ENCODE measurements at places on chromosomes 2 and 18.

DNA sequence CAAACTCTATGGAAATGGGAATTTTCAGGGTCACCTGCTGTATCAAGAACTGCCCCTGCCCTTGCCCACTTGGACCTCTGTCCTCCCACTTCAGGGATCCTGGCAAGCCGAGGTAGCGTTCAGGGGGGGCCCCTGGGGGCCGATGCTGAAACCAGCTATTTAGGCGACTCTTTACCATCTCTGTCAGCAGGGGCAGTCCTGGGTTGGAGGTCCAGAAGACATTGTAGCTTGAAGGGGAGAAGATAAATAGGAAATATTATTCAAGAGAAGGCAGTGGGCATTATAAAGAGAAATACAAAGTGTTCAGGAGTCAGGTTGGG, 2.4 kb downstream of the MOGS start:
- no peak for DNase-seq

- DNase-seq, result no peak
Observed at GRCh38 chr2:99659874-99660273, 170.1 kb upstream of the REV1 start.

GRCh38 chr2:46171996-46172546, 125.1 kb upstream of the EPAS1 start:
- no peak for DNase-seq

DNA sequence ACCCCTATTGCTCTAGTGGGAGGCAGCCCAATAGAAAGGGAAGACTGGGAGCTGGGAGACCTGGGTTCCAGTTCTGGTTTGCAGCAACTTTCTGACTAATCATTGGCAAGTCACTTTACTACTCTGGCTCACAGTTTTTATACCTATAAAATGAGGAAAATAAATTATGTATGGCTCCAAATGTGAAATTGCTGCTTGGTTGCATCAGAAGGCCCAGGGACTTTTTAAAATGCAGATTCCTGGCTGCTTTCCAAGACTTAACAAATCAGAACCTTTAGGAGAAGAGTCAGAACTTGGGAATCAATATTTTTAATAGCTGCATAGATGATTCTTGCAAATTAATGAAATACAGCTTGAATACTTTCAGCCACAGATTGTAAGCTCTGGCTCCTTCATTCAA, 943.9 kb downstream of the EPHA4 start:
- no peak for DNase-seq

GRCh38 chr18:31821545-31822171, 61.0 kb upstream of the SLC25A52 start:
- no peak for DNase-seq

DNA sequence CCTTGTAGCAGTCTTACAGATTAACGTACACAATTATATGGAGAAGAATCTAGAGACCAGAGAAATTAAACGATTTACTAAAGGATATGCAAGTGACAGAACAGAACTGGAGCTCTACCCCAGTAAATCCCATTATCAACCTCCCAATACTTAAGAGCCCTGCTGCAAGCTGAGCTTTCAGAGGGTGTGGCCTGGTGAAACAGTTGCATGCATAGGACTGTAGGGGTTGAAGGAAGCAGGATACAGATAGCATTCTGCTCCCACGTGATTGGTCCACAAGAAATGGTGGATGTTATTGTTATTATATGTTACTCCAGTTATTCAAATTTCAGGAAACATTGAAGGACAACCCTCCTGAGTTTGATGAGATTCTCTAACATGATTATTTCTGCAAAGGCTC, 210.8 kb upstream of the THUMPD2 start:
- DNase-seq, result no peak

- DNase-seq, result no peak
Observed at GRCh38 chr18:30132959-30133358, 909.6 kb downstream of the DSC3 start.
